ENCODE measurements at places on chromosomes 4 and X. TPM values are rescaled to one million over a fixed set of nuclear protein-coding genes. Genes with fewer than 3 reads are reported as not detected.
A peak's percentile ranks its signal among the peaks of the same experiment; 100 is the strongest.

Gene FHIP1A
- total RNA-seq: 16.8 TPM

GRCh38 chr4:81196126-81196650 lies 18.8 kb downstream of the PRKG2 start:
- DNase-seq: no peak

DNA sequence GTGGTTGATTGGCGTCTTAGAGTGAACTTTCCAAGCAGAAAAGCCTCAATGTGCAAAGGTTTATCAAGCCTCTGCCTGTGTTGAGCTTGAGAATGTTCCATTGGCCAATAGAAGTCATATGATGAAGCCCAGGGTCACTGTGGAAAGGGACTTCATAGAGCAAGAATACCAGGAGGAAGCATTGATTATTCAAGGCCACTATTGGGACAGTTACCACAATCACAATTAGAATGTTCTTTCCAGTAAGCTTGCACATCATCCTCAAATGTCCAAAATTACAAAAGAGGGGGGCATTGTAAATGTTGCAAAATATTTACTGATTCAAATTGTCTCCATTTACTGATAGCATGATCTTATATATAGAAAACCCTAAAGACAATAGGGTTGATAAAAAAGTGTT lies 32.9 kb upstream of the NDP start:
- DNase-seq: no peak

- no peak for DNase-seq
Observed at GRCh38 chr4:82284475-82284857, 89.3 kb downstream of the HNRNPD start.

DNA sequence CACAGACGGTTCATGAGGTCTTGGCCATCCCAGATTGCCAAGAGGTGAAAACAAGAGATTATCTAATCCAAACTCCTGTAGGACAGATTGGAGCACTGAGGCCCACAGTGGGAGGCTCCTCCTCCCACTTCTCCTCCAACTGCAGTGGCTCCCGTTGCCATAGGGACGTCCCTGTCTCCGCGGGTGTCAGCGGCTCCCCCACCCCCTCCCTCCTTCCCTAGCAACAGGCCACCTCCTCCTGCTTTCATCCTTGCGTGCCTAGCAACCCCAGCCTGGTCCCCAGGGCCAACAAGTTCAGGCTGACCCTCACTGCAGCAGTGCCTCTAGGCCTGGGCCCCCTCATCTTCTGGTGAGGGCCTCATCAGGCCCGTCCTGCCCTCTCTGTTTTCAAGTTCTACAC lies 6.8 kb upstream of the IQSEC2 start:
- peak; percentile 71 for DNase-seq

All from Right ventricle myocardium superior (tissue), 1 donor.